ENCODE measurements at places on chromosomes 2 and 18.

DNA sequence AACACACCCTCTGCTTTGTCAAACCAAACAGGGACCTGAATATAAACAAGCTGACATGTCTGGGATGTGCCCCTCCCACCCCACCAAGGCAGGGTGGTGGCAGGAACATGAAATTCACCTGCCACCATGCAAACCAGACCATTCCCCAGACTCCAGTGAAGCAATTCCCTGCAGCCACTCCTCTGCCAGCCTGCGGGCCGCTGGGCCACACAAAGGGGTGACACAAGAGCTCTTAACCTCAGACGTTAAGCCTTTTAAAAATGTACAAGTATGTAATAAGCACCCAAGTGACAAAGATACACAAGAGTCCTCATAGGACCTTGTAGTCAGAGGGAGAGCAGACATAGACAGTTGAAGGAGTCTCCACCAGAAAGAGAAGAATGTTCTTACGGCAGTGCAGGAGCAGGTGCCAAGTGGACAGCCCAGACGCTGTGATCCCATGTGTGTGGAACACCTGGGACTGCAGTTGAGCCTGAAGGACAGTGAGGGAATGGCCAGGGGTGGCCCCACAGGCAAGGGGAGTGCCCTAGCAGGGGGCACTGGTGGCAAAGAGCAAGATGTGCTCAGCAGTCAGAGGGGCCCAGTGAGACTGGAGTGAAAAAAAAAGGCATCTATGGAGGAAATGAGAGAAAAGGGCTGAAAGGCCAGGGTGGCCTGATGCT, 36.9 kb downstream of the CRACDL start:
- no peak for DNase-seq

DNA sequence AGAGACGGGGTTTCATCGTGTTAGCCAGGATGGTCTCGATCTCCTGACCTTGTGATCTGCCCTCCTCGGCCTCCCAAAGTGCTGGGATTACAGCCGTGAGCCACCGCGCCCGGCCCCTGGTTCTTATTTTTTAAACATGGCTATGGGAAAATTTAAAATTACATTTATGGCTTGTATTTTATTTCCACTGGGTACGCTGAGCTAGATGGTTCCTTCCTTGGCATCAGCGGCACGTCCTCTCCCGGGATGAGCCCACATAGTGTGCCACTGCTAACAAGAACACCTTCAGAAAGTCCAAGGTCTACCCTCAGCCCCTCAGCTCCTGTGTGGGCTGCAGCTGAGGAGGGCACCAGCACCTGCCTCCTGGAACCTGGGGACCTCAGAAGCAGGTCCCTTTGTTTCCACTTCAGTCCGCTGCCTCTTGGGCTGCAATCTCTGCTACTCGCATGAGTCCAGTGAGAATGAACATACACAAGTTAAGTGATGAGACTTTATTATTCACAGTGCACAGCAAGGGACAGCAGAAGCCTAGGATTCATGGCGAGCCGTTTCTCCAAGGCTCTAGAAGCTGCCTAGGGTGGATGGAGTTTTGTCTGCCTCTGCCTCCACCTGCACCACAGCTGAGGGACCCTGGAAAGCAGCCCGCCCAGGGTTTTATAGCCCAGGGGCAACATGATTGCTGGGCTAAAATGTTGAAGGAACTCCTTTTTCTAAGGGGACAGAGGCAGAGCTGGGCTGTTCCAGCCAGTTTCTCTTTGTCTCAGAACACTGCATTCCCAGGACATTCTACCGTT, 107.5 kb upstream of the TEX51 start:
- no peak for DNase-seq

GRCh38 chr2:65263262-65263661, 35.6 kb downstream of the ACTR2 start:
- no peak for DNase-seq

GRCh38 chr2:72415241-72415661, 267.6 kb upstream of the CYP26B1 start:
- DNase-seq, result no peak

GRCh38 chr2:157874997-157875640, 1.0 kb downstream of the ACVR1 start:
- DNase-seq, result no peak

DNA sequence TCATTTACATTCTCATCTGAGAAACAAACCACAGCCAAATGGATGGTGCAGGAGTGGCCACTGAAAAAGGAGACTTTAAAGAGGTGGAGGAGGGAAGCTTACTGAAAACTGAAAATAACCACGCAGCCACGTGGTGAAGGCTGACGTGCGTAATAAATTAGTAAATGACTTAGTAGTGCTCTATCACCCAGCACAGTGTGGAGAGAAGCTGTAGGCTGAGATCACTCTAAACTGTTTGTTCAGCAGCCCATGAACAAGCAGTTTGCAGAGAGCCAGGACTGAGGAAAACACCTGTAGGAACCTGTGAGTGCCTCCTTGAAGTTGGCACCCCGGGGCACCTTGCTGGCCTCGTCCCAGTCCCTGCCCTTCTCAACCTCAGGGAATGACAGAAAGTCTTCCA, 193.0 kb downstream of the TXNL1 start:
- DNase-seq, result no peak

DNA sequence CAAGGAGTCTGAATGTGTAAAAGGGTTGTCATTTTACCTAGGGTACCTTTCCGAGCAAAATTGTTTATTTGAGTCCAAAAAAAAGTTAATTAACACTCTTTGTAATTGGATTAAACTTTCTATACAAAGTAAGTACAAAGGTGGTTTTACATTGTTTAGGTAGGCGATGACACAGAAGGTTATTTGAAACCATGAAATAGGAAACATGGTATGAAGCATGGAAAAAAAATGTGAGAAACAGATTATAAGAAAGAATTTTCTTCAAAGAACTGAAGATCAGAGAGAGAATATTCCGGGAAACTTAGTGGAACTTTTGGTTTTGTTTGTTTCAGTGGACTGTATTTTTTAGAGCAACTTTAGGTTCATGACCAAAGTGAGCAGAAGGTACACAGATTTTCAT, 32.7 kb downstream of the CARF start:
- no peak for DNase-seq

GRCh38 chr2:207352978-207353671, 176.6 kb upstream of the CREB1 start:
- DNase-seq, result peak; percentile 55

DNA sequence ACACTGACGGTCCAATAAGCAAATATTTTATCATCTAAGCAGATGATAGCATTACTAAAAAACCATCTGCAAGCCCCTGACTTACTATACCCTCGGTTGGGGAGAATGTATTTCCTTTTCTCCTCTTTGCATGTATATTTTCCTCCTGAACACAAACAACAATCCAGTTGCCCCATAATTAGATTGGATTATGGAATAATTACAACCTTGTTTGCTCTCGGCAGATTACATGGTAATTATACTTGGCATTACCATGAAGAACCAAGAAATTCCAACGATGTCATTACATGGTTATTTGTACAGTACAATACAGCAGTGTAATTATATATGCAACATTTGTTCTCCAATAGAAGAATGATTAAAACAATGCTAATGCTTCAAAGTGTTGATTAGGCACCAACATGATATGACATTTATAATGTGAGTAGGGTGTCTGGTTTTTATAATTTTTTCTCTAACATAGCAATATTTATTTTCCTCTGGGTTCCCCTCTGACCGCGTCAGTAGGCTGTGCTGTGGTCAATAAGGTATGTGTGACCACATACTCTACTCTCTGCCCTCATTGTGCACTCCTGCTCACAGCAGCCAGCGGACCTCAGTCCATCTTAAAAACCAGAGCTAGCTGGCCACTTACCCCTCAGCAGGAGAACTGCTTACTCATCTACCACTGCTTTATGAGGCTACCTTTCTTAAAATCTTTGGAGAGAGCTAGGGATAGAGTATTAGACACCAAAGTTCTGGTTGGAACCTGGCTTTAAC, 176.1 kb downstream of the INSIG2 start:
- no peak for DNase-seq

- DNase-seq, result no peak
Measured at GRCh38 chr2:199495147-199495546, 37.4 kb upstream of the SATB2 start.

GRCh38 chr18:8366070-8366469, 243.2 kb upstream of the RAB12 start:
- DNase-seq, result no peak

GRCh38 chr18:9941660-9942059, 27.8 kb downstream of the VAPA start:
- no peak for DNase-seq

DNA sequence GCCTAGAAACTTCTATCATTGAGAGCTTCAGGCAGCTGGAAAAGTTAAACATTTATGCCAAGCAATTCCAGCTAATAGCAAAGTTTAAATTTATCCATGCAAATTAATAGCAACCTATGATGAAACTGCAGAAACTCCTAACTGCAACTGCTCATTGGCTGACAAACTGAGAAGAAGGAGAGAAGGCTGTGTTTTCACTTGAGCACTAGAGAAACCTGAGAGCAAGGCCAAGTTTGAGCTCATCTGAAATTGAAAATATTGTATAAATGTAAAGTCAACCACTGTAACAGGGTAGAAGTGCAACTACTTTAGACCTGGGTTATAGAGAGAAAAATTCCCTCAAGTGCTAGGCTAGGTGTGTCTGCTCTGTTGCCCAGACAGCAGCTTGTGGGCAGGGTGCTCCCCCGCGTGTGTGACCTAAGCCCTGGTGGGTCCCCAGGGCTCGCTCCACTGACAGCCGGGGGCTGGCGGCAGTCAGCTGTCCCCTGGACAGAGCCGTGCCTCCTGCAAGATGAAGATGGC, 50.2 kb downstream of the CABYR start:
- peak; percentile 65 for DNase-seq

- DNase-seq, result peak; percentile 25
Measured at GRCh38 chr2:112841295-112842044, 4.9 kb upstream of the IL1B start.

DNA sequence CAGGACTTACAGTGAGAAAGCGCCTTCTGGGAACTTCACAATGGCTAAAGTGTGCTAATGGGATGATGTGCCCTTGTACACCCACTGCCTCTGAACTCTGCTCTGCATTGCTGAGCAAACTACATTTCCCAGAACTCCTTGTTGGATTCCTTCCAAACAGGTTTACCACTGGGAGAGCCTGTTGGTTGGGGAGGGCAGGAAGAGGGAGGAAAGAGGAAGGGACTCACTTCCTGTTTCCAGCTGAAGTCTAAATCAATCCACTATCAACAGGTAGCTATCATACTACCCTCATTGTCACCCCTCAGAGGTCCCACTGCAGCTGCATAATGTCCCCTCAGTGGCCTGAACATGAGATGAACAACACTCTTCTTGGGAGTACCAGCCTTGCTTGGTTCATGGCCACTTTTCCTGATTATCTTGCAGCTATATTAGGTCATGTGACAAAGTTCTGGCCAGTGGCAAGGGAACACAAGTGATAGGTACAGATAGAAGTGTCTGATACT, 109.7 kb downstream of the MSH2 start:
- DNase-seq, result no peak

- no peak for DNase-seq
Measured at GRCh38 chr2:27717070-27717795, 53.5 kb downstream of the SLC4A1AP start.

DNA sequence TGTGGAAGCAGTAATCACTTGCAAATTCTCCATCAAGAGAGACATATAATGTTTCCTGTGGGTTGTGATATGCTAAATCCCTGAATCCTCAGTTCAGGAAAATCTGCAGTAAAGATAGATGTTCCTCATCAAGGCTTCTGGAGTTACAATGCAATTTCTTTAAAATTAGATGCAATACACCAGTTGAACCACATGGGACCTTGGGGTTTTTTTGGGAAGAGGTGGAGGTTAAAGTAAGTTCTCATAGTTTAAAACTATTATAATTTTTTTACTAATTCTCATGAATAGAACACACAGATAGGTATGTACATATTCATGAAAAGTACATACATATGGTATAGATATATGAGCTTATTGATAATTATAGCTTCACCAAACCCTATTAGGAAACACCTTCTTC, 496.2 kb downstream of the SATB2 start:
- DNase-seq, result no peak

- no peak for DNase-seq
Measured at GRCh38 chr2:27378809-27379290, 1.7 kb downstream of the ZNF513 start.

DNA sequence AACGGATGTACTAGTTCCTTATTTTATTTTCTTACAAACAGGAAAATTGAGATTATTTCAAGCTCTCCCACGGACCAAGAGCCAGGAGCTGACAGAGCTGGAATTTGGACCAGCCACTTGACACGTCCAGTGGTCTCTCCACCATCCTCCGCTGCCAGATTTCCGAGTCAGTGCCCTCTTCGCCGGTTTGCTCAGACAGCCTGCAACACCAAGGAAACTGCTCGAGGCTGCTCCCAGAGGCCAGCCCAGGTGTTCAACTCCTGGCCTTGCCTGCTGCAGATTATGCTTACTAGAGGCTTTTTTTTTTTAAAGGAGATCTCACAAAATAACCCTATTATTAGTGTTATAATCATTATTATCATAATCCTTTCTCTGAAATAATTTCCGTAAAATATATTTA, 779.8 kb downstream of the RNF144A start:
- DNase-seq, result no peak

DNA sequence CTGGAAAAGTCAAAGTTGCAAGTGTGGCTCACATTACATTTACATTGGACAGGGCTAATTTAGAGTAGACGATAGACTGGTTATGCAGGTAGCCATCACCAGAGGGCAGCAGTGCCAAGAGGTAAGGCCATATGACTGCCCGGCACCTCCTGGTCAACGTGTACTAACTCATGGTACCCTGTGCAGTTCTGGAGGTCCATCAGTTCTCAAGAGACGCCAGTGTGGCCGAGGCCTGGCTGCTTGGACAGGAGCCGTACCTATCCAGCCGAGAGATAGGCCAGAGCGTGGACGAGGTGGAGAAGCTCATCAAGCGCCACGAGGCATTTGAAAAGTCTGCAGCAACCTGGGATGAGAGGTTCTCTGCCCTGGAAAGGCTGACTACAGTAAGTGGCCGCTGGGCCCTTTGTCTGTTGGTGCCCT, 65.8 kb upstream of the EML6 start:
- DNase-seq, result peak; percentile 66

GRCh38 chr2:60544954-60545560, 8.4 kb downstream of the BCL11A start:
- peak; percentile 40 for DNase-seq

DNA sequence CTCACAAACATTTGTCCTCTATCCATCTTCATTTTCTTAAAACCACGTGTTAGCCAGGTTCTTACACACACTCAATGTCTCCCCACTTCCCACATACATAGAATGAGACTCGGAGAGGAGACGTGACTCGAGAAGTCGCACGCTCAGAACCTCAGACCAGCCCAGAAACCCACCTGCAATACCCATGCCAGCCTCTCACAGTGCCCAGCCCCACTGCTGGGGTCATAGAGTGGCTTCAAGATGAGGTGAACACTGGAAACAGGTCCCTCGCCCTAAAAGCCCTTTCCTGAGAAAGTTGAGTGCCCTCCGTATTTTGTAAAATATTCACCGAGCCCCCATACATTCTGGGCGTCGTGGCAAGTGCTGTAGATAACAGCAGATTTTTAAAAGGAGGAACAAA, 487.4 kb downstream of the EIPR1 start:
- DNase-seq, result no peak

GRCh38 chr18:41034413-41034812, 920.6 kb upstream of the PIK3C3 start:
- no peak for DNase-seq
